NCI-H748 treated with DMSO at 0.1 percent for 48 hours (cell line): ENCODE measurements at places on chromosomes 13 and 19.

GRCh38 chr13:102696465-102696864, 1.6 kb upstream of the METTL21C start:
- no peak for DNase-seq

DNA sequence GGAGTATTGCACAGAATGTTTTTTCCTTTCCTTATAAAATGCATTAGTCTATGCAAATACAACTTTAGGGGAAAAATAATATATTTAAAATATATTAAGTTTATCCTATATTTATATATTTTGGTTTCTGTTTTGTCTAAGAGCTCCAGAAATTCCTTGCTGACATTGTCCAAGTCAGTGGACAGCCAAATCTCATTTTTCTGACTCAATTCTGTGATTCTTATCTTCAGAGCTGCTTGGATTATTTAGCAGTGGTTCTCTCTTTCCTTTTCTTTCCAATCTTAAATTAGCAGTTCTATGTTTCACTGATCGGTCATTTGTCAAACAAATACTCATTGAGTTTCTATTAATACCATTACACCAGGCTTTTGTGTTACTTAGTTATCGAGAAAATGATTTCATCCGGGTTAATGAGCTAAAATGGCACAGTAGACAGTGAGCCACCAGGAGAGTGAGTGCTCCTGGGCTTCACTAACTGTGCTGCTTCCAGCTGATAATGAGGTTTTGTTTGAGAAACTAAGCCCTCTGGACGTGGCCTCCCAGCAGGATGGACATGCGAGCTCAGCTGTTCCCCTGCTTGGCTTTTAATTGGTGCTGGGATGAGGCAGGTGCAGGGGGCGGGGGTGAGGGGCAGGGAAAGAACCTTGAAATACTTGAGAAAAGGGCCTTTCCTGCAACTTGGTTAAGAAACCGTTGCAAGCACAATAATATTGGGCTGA, 44.0 kb downstream of the ATP11A start:
- DNase-seq = peak; percentile 77

DNA sequence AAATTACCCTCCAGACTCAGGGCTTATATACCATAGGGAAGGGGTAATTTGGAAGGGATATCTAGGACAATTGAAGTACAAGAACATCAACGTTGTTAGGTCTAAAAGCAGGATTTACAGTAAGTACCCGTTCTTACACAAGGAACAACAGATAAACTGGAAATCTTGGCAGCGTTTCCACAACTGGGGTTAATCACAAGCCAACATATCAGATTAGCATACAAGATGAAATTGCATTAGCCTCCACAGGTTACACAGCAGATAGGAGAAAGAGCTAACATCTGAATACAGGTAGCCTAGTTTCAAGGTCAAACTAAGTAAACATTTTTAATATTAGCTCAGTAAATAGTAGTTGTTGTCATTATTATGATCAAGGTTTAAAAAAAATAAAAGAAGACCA, 1214.0 kb upstream of the PCDH20 start:
- no peak for DNase-seq

DNA sequence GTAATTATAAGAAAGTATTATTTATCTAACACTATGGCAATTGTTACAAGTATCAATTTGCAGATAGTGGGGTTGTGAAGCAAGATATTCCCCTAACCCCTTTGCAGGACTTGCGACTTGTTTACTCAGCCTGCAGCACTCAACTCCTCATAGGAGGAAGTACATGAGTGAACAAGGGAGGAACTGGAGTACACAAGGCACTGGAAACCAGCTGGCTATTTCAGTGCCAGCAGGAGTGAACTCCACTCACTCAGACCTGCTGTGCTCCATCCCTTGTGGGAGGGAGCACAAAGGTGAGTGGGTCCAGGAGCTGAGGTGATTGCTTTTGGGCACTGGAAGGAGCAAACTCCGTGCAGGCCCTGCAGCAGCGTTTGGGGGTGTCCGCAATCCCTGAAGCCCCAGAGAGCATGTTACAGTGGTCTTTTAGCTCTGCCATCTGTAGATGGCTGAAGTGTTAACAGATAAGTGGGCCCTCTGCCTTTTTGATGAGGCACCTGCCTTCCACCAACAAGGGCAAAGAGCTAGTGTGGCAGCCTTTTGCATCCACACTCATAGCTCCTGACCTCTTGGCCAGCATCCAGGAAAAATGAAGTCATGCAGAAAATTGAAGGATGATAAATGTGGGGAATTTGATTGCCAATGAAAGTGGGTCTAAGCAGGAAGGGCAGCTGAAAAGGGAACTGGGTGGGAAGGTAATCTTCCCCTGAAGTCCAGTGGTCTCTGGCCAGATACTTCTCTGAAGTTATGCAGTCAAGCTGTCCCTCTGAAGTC, 802.2 kb upstream of the MIR17HG start:
- peak; percentile 56 for DNase-seq

DNA sequence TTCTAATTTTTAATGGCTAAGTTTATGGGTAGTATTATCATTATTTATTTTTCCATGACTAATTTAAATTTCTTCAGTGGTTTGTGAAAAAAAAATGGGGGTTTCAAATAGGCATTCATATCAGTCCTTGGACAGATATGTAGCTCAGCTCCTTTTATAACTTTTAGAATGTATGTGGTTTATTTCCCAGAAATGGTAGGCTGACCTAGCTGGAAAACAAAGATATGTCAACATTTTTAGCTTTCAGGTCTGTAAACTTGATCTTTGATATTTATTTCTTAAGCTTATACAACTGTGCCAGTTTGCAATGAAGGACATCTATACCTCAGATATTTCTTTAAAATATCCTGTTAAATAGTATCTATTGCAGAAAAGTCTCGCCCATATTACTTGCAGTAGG, 1815.5 kb downstream of the SLITRK5 start:
- DNase-seq = no peak

- DNase-seq = no peak
These were observed 26.6 kb downstream of the KLF2 start for GRCh38 chr19:16351133-16351809.

- DNase-seq = peak; percentile 1
These were observed 710 bp upstream of the BTBD2 start for GRCh38 chr19:2016041-2016807.

DNA sequence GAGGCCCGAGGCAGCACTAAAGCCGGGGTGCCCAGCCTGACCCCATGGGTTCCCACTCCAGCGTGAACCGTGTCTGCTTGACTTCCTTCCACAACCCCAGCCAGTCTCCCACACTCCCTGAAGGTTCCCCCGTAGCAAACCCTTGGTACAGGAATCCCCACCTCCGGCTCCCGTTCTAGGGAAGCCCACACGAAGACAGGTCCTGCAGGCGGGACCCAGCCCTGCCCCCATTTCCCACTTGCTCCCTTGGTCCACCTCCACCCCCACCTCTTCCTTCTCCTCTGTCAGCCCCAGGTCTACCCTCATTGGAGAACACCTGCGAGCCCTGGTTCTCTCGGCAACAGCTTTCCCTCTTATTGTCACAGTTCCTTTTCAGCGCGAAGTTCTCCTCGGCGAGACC, 23.9 kb downstream of the C19orf81 start:
- DNase-seq = no peak

DNA sequence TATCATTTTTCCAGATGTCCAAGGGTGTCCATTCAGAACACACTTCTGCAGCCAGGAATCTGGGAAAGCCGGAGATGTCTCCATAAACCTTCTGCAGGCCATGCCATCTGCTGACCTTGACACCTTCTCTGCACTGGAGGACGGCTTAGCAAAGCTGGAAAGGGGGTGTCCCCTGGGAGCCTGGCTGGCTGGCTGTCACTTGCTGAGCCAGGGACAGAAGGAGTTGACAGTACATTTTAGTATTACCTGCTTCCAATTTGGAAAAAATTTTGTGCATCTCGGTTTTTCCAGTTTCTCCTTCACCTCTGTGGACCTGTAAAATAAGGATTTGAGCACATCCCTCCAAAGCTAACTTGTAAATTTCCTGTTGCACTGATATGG, 8.1 kb upstream of the CHST8 start:
- no peak for DNase-seq

- no peak for DNase-seq
These were observed 68.4 kb upstream of the TM9SF2 start for GRCh38 chr13:99432609-99433542.

GRCh38 chr13:31982540-31982939, 49.0 kb upstream of the FRY start:
- peak; percentile 94 for DNase-seq

GRCh38 chr19:57389194-57389729, 392 bp upstream of the ZNF548 start:
- no peak for DNase-seq

GRCh38 chr13:45331123-45331619, 9.8 kb downstream of the TPT1 start:
- DNase-seq = no peak

DNA sequence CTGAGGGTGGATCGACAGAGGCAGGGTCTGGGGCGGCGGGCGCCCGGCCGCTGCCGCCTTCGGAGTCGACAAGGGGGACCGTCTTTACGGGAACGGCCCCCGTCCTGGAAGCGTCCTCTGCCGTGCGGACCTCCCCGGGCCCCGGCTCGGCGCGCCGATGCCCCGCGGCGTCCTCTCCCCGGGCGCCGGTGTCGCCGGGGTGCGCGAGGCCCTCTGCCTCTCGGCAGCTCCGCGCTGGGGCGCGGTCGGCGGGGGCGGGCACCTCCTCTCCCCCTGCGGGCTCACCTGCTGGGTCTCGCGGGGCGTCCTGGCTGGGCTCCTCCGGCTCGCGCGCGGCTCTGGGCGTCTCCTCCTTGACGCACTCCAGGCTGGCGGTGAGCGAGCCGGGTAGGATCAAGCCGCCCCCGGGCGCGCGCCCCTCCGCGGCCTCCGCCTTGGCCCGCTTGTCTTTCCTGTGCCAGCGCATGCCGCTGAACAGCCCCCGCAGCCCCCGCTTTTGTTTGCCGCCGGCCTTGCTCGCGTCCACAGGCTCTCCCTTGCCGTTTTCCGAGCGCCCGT, 1.5 kb downstream of the AMER2 start:
- peak; percentile 60 for DNase-seq

DNA sequence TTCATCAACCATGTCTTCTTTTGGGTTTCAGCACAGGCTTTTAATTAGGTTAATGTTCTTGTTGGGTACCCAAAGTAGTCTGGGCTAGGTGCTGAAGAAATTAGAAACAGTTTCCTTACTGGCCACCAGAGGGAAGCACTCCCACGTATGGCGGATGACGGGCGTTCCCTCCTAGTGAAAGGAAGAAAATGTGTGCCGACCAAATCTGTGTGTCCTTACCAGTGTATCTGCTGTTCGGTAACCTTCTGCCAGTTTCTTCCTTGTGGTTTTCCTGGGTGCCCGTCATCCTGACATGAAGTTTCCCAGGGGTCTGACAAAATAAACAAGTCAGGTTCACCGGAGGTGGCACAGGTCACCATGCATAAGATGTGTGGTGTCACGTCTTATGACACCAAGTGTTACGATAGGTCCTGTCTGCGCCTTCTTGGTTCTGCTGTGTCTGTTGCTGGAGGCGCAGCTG, 6.0 kb upstream of the WDR88 start:
- peak; percentile 49 for DNase-seq

DNA sequence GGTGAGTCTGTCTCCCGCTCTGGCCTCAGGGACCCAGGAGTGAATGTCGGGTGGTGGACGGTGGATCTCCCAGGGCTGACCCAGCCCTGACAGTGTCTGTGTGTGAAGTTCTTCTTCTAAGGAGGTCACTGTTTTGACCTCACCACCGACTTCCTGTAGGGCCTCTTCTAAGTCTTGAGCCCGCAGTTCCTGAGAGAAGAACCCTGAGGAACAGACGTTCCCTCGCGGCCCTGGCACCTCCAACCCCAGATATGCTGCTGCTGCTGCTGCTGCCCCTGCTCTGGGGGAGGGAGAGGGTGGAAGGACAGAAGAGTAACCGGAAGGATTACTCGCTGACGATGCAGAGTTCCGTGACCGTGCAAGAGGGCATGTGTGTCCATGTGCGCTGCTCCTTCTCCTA, at the start of gene SIGLEC7:
SIGLEC7 (plus strand) TSS at position 183 of the 400 bp plus-strand sequence; CDS start at position 252, 69 bp downstream.
- no peak for DNase-seq

DNA sequence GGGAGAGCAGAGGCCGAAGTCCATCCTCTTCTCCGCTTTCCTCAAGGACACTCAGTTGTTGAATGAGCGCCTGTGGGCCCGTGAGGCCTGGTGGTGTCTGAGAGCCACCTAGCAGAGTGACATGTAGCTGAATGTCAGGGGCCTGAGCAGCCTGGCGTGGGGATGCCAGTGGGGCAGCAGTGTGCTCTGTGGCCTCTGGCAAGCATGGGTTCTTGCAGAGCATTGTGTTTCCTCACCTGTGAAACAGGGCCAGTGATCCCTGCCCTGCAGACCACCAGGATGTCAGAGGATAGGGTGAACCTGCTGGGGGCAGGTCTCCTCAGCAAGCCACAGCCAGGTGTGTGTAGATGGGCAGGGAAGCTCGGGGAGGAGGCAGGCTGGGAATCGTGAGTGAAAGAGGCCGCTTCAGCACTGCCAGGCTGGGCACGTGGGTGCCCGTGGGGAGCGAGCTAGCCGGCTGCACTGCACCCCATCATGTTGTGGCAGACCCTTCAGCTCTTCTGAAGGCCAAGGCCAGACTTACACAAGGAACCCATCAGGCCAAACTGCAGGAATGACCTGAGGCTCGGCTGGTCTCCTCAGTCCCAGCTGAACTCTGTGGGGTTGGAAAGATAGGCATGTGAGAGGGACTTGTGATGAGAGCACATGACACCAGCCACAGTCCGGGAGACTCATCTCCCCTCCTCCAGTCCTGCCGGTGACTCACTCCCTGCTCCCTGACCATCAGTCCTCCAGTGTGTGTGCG, 5.0 kb downstream of the PPP1R37 start:
- DNase-seq = no peak

GRCh38 chr13:32136061-32136460, 104.5 kb downstream of the FRY start:
- DNase-seq = no peak

GRCh38 chr19:7349961-7350711, 1.4 kb downstream of the ARHGEF18 start:
- DNase-seq = no peak

GRCh38 chr13:107133950-107134349, 566.0 kb upstream of the ARGLU1 start:
- no peak for DNase-seq

- DNase-seq = no peak
These were observed 20.5 kb upstream of the ZNF846 start for GRCh38 chr19:9789066-9789465.

- no peak for DNase-seq
These were observed 497 bp downstream of the CEBPA start for GRCh38 chr19:33301900-33302174.

- DNase-seq = no peak
These were observed 66.2 kb downstream of the SPATA13 start for GRCh38 chr13:24226762-24227161.

DNA sequence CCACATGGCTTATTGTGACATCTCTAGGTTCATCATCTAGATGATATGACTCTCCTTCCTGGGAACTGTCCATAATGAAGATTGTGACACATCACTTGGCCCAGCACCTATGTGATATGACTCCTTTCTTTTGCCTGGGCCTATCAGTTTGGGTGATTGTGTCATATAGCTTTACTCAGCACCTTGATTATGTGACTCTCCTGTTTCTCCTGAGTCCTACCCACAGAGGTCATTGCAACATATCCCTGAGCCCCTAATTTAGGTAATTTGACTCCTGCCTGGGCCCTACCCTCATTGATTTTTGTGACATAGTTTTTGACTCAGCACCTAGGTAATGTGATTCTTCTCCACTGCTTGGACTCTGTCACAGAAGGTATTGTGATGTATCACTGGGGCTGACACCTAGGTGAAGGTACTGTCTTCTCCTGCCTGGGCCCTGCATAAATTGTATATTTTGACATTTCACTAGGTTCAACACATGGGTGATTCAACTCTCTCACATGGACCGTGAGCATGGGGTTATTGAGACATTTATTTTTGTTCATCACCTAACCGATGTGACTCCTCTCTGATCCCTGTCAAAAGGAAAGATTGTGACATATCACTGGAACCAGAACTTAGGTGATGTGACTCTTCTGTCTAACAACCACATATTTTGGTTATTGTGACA, 26.2 kb upstream of the ZNF254 start:
- no peak for DNase-seq
